ENCODE measurements at places on chromosomes 13 and 19.

- no peak for DNase-seq
These were observed 71.3 kb downstream of the LHFPL6 start for GRCh38 chr13:39531646-39532045.

GRCh38 chr13:45219938-45220375 is 19.1 kb upstream of the KCTD4 start:
- DNase-seq: no peak

GRCh38 chr13:57425531-57425930 is 206.0 kb upstream of the PCDH17 start:
- no peak for DNase-seq

DNA sequence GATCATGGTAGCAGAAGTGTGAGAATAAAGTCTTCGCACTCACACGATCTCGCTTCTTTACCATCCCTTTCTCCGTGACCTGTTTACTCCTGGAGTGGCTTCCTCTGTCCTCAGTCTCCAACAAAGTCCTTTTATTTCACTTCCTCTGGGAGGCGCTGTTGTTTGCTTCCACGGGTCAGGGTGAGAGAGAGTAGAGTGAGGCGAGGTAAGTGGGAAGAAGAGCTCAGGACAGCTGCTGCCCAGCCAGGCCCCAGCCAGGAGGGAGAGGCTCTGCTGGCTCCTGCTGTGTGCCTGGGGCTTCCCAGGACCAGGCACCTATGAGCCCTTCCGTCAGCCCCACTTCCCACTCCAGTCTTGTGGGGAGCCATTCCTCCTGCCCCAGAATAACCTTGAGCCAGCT is 242.1 kb downstream of the FGF9 start:
- no peak for DNase-seq

DNA sequence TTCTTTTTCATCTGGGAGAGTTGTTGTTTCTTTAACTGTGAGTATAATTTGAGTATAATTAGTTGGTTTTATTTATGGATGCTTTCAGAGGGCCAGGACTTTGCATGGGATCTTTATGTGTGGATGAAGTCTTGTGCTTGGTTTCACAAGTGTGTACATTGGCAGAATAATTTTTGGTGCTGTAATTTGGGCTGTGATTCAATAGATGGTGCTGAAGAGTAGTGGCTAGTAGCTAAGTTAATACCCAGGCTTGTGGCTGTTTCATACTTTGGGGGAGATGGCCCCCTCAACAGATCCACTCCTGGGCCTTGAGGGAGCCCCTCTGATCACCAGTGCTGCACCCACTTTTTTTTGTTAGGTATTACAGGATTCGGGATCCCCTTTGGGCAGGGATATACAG is 1142.4 kb downstream of the SLITRK1 start:
- no peak for DNase-seq

- no peak for DNase-seq
These were observed 1.3 kb upstream of the RSPH6A start for GRCh38 chr19:45816236-45817009.

DNA sequence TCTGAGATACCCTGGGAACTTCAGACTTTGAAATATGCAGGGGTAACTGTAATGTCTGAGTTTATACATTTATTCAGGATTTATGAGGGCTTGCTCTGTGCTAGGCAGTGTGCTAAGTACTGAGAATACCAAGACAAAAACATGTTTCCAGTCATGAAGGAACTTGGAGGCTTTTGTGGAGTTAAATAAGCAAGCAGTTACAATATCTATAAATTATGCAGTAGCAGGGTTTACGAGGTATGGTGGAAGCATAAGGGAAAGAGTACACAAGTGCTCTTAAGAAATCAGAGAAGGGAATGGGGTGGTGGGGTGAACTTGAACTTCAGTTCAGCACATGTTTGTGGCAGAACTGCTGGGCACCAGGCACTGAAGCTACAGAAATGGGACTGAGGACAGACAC is 28.0 kb downstream of the MAB21L1 start:
- DNase-seq: no peak

DNA sequence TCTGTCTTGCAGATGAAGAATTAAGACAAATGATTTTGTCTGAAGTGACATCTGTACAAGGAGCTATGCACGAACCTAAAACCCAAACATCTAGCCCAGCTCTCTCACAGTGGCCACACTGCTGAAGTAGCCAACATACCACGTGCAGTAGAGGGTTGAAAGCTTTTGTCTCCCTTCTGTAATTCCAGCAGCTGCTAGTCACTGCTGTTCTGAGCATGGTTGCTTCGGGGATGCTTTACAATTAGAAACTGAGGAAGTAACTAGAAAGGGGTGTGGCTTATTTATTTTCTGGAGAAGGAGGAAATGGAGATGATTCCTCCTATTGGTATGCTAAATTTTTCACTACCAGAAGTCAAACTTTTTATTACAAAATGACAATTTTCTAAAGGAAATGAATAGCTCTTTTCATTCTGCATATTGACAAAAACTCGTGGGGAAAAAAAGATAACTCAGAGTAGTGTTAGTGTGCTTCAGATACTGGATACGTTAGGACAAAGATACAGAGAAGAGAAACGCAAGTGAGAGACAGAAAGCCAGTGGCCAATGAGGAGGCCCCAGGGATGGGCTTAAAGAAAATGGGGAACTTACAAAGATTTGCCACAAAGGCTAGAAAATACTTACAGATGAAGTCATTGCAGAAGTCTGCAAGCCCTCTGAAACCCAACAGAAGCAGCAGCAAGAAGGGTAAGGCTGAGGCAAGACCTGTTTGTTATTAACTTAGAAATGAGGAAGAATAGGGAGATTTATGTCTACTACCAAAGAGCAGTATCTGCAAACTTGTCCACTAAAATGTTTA is 192.7 kb upstream of the MIR17HG start:
- no peak for DNase-seq

DNA sequence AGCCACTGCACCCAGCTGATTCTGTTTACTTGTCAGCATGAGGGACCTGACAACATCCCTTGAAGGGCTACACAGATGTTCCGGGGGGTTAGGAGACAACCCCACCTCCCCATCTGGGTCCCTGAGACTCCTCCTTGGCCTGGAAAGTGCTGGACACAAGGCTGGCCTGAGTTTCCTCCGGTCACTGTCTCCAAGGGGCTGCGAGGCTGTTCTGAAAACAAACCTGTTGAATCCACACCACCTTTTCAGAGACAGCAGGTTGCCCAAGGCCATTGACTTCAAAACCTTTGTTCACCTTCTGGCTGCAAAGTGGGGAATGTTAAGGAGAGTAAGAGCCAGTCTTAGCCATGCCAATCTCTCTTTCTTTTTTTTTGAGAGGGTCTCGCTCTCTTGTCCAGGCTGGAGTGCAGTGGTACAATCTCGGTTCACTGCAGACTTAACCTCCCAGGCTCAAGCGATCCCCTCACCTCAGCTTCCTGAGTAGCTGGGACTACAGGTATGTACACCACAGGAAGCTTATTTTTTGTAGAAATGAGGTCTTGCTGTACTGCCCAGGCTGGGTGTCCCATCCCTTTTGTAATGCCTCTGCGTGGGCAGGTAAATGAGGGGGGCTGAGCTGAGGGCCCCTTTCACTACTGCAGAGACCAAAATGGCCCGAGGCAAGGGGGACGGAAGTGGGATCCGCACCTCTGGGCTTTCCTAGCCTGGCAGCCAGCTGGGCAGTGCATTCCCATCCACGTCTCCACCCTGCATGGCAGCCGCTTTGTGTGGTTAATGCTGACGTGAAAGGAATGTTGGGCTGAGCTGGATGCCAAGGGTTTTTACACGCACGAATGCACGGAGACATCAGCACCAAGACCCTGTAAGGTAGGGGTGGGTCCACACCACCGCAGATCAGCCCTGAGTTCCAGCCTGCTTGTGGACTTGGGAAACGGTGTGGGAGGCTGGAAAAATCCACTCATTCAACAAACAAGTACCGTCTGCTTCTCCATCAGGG is 1.9 kb upstream of the ZNF628 start:
- DNase-seq: no peak

- DNase-seq: no peak
These were observed 1589.9 kb downstream of the SLITRK1 start for GRCh38 chr13:82292334-82292733.

DNA sequence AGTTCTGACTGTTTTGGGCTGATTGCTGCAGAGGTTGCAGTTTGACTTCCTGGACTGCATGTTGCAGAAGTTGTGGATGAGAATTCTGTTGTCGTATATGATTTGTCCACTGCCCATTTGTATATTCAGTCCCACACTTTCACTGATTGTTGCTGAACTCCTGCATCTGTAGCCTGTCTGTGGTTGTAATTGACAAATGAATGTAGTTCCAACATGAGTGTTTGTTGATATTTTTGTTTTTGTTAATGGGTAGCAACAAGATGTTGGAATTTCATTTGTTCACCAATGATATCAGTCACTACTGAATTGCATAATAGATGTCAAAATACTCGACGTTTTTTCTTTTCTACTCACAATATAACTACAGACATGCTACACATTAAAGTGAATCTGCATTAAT is 533.9 kb downstream of the DCT start:
- DNase-seq: no peak

GRCh38 chr13:100100115-100100879 is 11.4 kb downstream of the PCCA start:
- no peak for DNase-seq

GRCh38 chr19:48351341-48351752 is 12.4 kb downstream of the TMEM143 start:
- peak; percentile 68 for DNase-seq

DNA sequence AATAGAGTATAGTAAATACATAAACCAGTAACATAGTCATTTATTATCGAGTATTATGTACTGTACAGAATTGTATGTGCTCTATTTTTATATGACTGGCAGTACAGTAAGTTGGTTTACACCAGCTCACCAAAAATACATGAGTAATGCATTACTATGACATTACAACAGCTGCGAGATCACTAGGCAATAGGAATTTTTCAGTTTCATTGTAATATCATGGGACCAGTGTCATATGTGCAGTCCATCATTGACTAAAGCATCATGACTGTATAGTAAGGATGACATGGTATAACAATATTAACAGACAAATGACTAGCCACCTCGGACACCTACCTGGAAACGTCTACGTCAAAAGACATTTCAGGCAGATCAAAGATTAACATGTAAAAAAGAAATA is 33.6 kb downstream of the ATP7B start:
- no peak for DNase-seq

GRCh38 chr19:14473978-14474578 is 1.1 kb downstream of the PTGER1 start:
- no peak for DNase-seq

DNA sequence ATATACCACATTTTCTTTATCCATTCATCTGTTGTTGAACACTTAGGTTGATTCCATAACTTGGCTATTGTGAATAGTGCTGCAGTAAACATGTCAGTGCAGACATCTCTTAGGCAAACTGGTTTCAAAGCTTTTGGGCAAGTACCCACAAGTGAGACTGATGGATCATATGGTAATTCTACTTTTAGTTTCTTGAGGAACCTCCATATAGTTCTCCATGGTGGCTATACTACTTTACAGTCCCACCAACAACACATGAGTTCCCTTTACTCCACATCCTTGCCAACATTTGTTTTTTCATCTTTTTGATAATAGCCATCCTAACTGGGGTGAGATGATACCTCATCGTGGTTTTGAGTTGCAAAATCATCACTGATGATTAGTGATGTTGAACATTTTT is 8.5 kb downstream of the CYSLTR2 start:
- no peak for DNase-seq

DNA sequence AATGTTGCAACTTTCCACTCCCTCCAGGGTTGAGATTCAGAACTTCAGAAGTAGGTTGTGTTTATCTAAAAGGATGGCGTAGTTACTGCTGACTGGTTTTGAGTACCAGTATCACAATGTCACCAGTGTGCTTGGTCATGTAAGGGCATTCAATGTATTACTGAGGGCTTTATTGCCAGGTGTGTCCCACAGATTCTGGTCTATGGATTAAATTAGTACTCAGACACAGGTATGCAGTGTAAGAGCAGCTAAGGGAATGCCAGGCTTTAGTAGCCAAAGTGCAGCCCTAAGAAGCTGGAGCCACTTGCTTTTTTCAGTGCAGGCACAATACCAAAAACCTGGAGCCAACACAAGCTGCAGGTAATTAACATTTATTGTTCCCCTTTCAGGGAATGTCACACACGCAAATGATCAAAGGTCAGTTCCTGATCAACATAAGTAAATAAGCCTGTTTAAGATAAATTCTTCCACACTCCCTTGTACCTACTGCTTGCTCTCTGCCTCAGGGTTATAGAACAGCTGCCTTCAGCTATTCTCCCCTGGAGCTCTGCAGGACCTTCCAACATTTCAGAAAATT is 130.1 kb upstream of the ZNF91 start:
- no peak for DNase-seq

- no peak for DNase-seq
These were observed 74.7 kb downstream of the SPACA7 start for GRCh38 chr13:112450904-112451240.

DNA sequence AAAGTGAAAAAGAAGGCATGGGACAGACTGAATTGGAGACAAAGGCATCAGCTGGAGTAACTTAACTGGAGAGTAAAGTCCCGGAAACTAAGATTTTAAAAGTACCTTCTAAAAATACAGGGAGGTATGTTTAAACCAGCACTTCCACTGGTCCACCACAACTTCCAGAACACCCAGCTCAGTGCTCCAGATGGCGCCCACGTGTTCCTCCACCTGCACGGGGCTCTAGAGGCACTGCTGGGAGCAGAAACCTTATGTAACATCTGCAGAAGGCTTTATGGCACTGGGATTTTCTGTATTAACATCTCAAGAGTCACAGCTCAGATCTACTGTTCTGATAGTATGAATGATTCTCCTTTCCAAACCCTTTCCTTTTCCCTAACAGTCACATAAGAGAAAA is 252.1 kb downstream of the DCLK1 start:
- DNase-seq: no peak

DNA sequence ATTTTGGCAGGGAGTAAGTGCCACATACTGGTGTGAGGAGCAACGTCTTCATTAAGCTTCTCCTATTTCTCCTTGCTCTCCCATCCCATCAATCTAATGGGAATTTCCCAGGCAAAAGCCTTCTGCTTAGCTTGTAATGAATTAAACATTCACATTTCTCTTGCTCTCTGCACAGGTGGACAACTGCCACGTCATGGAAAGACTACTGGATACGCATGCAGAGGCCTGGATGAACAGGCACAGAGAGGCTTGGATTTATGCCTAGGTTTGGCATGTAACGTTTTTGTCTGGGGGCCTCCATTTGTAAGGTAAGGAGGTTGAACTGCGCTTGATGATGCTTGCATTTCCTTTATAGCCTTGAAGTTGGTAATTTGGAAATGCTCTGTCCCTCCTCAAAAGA is 374.8 kb downstream of the KLF12 start:
- no peak for DNase-seq

DNA sequence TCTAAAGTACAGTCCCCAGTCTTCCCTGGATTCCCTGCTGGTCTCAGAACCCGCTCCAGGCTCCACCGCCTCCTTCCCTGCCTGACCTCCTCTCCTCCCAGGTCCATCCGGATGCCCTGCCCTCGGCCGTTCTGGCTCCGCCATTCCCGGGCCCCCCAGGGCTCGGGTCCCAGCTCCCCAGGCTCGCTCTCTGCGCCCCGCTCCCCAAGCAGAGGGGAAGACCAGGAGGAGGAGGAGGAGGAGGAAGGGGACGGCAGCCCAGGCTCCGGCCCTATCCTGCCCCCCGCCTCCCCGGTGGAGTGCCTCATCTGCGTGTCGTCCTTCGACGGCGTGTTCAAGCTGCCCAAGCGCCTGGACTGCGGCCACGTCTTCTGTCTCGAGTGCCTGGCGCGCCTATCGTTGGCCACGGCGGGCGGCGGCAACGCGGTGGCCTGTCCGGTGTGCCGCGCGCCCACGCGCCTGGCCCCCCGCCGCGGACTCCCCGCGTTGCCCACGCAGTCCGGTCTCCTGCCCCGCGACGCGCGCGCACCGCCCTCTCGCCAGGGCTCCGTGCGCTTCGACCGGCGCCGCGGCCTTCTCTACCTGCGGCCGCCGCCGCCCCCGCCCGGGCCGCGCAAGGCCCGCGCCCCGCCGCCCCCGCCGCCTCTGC is 647 bp downstream of the RNF225 start:
- no peak for DNase-seq

All from stimulated activated CD8-positive, alpha-beta memory T cell treated with anti-CD3 and anti-CD28 coated beads, Interleukin-4, amount 100 ng/mL, for 1 hour (primary cell).